ENCODE measurements at places on chromosomes 12 and 14.

DNA sequence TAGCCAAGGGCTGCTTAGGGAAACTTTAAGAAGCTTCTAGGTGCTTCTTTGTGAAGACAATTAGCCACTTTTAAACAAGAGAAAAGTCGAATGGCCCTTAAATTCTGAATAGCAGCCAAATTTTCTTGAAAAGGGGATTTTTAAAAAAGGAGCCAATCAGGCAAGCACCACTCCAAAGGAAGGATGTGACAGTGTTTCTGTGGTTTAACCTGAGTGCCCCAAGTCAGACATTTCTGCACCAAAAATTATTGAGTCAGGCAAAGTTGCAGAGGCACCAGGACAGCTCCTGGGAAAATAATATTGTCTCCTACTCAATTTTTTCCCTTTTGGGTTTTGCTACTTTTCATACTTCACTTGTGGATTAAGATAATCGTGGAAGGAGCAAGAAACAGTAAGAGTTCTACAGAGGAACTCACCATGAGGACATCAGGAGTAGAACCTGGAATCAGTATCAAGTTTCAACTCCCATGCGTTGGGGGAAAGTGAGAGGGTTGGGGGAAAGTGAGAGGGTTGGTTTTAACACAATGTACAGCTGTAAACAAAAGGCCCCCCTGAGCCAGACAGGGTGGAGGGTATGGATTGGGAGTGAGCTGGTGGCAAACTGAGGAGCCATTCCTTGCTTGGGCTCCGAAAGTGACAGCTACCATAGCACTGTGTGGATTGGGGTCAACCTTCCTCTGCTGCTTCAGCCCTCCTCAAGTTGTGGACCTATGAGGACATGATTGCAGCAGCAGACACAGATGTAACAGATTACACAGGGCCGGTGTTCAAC is 90.8 kb downstream of the SLC38A1 start:
- DNase-seq: no peak

DNA sequence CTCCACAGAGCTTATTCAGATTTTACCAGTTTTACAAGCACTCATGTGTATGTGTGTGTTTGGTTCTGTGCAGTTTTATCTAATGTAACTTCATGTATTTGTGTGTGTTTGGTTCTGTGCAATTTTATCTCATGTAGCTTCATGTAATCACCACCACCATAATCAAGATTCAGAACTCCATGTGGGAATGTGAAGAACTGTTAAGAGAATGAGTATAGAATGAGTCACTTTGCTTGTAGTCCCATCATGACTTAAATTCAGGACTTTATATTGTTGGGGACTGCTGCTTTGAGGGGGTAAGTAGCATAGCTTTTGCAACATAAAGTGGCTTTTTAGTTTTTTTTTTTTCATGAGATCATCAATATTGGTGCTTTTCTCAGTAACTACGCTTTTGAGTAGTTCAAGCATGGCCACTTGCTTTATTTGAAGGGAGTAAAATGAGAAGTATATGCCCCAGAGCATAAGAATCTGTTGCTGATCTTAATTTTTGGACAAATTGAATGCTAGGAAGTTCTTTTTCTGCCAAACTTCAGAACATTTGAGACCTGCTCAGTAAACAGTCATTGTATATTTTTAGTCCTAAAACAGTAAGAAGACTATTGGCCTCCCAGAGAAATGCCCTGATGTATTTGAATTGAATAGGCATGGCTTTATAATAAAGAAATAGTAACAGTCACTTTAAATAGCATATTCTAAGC is 28.8 kb downstream of the PROX2 start:
- DNase-seq: no peak

- DNase-seq: peak; percentile 47
Measured at GRCh38 chr12:101803978-101804377, 26.8 kb downstream of the GNPTAB start.

GRCh38 chr14:70254476-70254961 is 65.8 kb upstream of the SLC8A3 start:
- peak; percentile 71 for DNase-seq

- no peak for DNase-seq
Measured at GRCh38 chr12:130615861-130616345, 100.2 kb downstream of the RIMBP2 start.

DNA sequence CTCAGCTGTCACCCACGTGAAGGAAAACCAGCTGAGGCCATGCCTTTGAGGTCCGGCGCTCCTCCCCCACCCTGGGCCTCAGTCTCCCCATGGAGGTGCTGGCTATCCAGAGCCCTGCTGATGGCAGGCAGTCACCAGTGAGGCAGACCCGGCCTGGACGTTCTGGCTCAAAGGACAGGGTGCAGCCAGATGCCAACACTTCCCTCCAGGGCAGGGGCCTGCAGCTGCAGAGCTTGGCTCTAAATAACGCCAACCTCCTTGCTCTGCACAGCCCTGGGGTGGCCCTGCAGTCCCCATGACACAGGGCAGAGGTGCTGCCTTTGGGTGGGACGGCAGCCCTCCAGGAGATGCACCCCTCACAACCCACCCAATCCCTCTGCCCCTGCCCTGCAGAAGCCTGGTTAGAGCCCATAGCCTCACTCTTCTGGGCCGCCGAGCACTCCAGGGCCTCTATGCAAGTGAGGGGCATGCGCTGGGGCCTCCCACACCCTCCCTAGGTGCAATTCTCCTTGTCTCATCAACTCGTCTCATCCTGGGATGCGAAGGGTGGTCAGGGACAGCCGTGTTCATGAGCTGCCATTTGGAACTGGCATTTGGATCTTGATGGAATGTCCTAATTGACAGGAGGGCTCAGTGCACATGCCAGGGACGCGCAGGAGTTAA is 30.4 kb downstream of the CCDC85C start:
- DNase-seq: no peak

- DNase-seq: no peak
Measured at GRCh38 chr12:52126050-52126604, 46.6 kb downstream of the SMIM41 start.
